ENCODE measurements at places on chromosomes 12 and 14.

DNA sequence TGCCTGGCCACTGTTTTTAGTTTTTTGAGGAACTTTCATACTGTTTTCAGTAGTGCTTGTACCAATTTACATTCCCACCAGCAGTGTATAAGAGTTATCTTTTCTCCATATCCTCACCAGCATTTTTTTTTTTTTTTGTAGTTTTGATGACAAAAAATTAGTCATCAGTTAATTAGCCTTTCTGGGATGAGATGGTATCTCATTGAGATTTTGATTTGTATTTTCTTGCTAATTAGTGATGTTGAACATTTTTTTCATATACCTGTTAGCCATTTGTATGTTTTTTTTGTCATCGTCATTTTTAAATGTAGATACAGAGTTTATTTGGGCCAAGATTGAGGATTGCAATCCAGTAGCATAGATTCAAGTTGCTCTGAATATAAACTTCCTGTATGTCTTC, 19.3 kb downstream of the TBC1D15 start:
- no peak for DNase-seq

DNA sequence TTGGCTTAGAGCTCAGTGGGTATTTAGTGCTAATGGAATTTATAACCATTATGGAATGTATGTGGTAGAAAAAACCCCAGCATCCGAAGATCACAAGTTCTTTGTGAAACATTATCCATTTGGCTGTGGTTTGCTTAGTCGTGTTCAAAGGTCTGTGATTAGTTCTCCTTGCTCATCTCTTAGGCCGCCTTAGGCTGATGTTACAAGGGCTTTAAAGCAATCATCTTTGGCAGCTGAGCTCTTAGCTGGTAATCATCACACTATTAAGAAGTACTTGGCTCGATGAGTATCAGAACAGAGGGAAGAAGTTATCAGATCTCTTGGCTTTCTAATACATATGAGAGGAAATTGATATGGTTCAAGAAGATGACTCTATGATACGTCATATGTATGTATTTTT, 124.1 kb upstream of the E2F7 start:
- no peak for DNase-seq

DNA sequence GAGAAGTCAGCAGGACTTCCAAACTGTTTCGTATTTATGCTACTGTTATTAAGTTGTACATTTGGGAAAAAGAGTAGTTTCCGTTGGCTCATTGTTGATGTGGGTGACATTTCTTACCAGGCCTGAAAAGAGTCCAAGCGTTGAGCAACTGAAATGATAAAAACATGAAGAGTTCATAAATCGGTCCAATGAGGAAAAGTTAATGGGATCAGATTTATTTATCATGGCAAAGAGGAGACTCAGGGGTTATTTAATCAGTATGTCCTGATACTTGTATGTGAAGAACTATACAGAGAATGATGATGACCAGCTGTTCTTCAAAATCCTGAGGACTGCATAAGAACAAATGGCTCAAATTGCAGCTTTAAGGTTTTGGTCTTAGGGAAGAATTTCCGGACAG, 7.7 kb downstream of the VRK1 start:
- DNase-seq = no peak

DNA sequence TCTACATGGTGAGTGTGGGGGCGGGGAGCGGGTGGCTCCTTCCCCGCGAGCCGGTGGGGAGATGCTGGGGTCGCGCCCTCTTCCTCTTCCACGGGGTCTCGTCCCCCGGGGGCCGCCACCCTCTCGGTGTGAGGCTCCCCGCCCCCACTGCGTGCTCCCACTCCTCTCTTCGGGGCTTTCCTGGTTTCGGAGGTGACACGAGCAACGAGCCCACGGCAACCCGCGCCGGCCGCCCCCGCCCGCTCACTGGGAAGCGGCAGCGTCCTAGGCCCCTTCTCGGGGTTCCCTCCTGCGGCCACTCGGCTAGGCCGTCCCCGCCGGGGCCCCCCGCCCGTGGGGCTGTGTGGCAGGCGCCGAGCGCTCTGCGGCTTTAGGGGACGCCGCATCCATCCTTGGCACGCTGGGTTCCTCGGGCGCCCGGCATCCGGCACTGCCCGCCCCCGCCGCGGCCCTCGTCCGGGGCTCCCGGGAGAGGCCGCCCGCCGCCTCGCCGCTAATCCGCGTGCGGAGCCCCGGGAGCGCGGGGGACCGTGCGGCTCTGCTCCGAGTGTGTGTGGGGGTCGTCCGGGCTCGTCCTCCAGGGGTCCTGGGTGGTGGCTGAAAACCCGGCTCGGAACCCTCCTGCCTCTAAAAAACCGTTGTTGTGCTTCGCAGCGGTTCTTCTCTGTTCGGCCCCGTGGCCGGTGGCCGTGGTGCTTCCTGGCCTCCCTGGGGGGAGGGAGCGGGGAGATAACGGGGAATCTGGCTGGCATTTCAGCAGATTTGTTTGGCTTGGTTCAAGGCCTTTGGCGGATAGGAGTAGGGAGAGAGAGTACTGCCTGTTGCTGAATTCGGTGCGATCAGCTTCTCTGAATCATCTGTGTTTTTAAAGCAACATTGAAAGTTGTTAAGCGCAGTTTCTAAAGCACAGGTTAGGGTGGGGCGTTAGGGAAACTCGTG, 1.0 kb downstream of the PCNX1 start:
- no peak for DNase-seq

DNA sequence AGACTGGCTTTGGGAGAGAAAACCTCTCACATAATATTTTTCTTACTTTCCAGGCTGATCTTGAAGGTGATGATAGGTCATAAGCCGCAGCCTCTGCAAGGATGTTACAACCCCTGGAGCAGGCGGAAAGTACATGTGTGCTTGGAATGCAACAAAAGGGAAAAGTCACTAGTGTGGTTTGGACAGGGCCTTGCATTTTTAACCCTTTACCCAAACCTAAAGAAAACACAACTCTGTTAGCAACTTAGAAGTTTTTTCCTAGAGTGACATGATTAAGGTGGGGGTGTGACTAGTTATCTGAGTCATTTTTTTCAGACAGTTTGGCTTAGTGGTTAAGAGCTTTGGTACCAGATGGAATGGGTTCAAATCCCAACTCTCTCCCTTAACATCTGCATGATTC, 97.0 kb downstream of the TMEM30B start:
- DNase-seq = no peak

DNA sequence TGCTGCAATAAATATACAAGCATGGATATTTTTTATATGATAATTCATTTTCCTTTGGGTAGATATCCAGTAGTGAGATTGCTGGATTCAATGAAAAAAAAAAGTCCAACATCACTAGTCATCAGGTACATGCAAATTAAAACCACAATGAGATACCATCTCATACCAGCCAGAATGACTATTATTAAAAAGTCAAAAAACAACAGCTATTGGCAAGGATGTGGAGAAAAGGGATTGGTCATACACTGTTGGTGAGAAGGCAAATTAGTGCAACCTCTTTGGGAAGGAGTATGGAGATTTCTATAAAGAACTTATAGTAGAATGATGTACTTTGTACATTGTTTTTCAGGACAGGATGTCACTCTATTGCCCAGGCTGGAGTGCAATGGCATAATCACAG, 531.2 kb upstream of the MGAT4C start:
- DNase-seq = no peak

DNA sequence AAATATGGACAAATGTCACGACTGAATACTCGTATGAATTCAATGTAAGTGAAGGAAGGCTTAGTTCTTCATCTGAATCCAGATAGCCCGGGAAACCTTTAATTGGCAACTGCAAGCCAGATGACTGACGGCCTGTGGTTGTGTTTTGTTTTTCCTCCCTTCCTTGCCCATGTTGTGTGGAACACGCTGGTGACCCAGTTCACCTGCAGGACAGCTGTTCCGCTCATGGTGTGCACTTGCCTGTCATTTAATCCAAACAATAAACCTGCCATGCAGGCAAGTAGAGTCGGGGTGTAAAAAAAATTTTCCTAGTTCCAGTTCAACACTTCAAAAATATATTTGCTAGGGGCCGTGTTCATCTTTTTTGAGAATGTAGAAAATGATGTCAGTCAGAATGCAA, 88.0 kb downstream of the TMEM132D start:
- no peak for DNase-seq

DNA sequence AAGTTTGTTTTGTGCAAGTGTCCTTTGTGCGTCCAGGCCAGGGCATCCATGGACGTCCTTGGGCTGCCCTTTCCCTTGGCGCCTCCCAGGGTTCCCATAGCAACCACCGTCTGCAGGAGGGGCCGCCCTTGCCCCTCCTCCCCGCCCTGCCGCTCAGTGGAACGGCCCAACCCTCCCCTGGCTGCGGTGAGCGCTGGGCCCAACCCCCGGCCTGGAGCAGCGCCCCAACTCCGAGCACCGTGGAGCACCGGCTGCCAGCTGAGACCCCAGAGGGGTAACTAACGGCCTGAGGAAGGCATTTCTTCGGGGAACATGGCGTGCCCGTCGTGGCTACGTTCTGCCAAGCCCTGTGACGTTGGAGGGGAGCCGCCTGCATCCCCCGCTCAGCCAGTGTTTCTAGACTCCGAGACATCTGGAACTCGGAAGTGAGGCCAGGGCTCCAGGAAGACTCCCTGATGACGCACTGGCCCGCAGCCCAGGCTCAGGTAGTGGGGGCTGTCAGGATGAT, 5.3 kb upstream of the ACACB start:
- peak; percentile 33 for DNase-seq

DNA sequence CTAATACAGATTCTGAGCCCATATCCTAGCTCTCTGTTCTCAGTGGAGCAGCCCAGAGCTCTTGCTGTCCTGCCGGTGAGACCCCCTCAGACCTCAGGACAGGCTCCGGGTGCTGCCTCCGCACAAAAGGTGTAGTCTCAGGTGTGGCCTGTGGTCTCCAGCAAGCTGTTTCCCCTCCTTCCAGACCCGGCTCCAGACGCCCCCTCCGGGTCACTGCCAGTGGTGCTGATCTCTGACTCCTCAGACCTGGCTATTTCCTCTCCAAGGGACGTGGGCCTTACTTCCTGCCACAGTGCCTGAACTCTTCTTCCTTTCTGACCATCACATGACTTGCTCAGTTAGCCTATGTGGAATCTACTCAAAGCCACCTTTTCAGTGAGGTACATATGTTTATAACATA, 337.5 kb downstream of the GLT1D1 start:
- no peak for DNase-seq

DNA sequence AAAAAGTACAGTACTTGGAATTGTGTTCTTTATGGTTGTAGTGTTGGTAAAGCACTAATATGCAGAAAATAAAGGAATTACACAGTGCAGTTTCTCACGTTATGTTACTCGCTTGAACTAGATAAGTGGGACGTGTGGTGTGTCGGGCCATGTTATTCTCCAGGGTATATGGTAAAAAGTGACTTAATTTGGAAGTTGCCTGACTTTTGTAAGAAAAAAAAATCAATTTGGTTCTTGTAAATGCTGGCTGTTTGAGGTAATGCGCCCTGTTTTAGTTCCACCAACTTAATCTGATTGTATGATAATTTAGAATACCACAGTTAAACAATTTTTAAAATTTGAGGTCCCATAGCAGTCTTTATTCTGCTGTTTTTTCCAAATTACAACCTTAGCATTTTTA, 4.1 kb downstream of the ARF6 start:
- DNase-seq = no peak

DNA sequence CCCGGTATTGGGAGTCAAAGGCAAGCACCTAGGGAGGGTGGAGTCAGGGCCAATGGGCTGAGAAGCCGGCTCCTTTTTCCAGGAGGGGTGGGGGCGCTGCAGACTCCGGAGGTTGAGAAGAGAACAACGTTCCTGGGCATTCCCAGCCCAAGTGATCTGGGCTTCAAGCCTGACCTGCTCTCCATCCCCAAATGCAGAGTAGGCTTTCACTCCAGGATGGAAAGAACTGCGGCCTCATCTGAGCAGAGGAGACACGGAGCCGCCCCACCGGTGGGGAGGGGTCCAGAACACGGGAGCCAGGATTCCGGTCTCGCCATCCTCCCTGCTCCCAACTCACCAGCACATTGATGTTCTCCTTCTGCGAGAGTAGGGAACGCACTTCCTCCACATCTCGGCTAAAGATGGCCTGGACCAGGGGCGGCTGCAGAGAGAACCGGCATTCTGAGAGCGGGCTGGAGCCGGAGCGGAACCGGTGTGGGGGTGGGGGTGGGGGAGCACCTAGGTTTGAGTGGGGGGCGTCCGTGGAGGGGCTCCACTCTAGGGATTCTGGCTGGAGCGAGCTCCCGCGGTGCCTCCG, 605 bp downstream of the ANKRD52 start:
- DNase-seq = no peak

GRCh38 chr14:70642303-70643235, 853 bp downstream of the TTC9 start:
- no peak for DNase-seq

- no peak for DNase-seq
Measured at GRCh38 chr12:48151103-48151771, 6.1 kb downstream of the ASB8 start.

DNA sequence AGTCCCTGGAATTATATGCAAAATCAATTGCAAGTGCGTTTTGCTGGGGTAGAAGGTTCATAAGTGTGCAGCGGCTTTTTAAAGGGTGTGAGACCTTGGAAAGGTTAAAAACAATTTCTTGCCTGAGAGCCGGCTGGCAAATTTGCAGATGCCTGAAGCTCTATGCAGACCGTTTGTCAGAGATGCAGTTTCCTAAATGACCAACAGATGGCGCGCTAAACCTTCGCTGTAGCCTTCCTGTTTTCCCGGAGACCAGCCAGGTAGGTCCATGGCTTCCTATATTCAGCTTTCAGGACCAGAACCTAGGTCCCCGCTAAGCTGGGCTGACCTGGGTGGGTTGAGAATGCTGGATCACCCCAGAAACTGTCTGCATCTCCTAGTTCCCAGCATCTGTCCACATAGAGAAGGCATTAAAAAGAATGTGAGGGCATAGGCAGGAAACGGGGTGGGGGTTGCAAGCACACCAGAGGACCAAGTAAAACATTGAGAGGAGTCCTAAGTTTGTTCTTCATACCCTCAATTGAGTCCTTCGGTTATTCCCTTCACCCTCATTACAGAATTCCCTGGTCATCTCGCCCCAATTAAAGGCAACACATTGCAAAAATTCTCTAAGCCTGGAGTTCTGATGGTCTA, 5.7 kb upstream of the NOS1 start:
- peak; percentile 4 for DNase-seq

- no peak for DNase-seq
Measured at GRCh38 chr12:50571786-50572185, 67.0 kb downstream of the DIP2B start.

DNA sequence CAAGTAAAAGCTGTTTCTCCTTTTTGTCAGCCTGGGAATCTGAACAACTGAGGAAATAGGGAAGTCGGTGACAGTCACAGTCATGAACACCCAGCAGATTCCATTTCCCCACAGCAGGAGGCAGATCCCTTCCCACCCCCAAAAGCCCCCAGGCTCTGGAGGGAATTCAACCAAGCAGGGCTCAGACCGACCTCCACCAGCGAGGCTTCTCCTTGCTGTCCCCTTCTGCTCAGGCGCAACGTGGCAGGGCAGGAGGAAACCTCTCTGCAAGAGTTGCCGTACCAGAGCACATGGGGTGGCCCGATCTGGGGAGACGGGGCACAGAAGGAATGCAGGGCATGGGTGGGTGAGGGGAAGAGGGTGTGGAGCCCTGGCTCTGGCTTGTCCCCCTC, 319 bp downstream of the GALNT6 start:
- no peak for DNase-seq

- no peak for DNase-seq
Measured at GRCh38 chr12:27424631-27425230, 21.8 kb upstream of the SMCO2 start.

All from stimulated activated CD8-positive, alpha-beta memory T cell treated with anti-CD3 and anti-CD28 coated beads, Interleukin-15, amount 100 ng/mL, for 48 hours (primary cell).